Activated CD8-positive, alpha-beta T cell treated with anti-CD3 and anti-CD28 coated beads, Interleukin-2, amount 10 ng/mL, durations not matched to agents 7 days and 5 days (primary cell): ENCODE measurements at places on chromosomes 5 and 9. TPM values are rescaled to one million over a fixed set of nuclear protein-coding genes. Genes with fewer than 3 reads are reported as not detected.
A peak's percentile ranks its signal among the peaks of the same experiment; 100 is the strongest.

- no peak for DNase-seq
Observed at GRCh38 chr5:150662731-150663516, 1.9 kb downstream of the MYOZ3 start.

GRCh38 chr9:15524845-15525455 lies 14.2 kb upstream of the PSIP1 start:
- no peak for DNase-seq

DNA sequence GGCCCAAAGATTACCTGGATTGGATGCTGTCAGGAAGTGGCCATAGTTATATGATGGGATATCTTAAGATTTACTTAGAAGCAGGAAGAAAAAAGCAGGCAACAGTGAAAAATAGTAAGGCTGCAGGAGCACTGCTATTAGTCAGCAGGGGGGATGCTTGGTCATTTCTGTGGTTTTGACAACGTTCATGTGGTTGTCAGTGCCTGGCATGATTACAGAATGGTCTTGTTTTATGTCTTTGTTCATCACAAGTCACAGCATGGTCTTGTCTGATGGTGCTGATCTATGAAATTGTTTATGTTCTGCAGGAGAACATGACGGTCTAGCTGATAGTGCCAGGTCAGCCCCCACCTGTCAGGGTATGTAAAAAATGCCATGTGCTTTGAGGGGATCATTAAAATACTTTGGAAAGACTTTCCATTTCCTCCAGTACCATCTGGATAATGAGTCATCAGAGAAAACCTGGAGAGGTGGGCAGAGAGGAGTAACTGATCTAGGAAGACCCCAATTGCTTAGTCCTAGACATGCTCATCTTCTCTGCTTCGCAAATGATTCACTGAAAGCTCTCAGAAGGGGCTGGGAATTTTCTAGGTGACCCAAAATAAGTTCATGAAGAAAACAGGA lies 48.5 kb downstream of the PLGRKT start:
- DNase-seq = peak; percentile 58

DNA sequence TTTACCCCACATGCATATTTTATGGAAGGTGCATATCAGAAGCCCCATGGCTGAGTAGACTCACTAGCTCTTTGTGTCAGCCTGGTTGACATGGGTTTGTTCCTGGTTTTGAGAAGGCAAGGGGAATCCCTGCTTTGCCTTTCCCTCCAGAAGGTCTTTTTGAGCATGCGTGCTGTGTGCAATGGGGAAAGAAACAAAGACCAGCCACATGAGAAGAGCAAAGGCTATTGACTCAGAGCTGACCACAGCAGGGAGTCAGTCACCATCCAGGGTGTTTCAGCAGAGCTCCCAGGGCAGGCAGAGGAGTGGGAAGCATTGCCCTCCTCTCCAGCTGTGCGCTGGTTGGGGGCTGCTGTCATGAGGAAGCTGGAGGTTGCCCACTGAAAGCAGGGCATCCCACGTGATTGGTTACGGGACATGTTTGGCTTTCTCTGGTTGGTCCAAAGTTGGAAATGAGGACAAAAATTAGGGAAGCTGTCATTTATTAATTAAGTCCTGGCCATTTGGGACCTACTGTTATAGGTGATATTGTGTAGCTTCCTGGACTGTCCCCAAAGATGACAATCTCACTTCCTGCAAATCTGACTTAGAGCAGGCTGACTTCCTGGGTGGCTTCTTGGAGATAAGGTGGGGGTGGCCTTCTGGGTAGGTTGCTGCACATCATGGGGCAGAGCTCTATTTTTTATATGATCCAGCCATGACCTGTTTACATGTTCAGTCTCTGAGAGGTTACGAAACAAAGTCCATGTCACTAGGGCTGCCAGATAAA lies 48.9 kb upstream of the TDRD7 start:
- DNase-seq = no peak

DNA sequence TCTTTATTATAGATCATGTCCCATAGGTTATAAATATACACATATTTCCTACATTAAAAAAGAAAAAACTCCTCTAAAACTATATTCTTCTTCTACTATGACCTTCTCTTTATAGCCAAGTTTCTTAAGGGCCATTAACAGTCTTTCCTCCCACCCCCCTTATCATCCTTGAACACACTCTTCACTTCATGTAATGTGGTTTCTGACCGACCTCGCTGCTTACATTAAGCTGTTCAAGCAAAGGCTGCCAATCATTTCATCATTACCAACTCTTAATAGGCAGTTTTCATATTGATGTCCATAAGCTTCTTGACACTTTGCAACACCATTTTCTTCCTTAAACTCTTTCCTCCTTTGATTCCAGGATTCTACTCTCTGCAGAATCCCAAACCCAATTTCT lies 283.0 kb upstream of the PCSK5 start:
- DNase-seq = no peak

DNA sequence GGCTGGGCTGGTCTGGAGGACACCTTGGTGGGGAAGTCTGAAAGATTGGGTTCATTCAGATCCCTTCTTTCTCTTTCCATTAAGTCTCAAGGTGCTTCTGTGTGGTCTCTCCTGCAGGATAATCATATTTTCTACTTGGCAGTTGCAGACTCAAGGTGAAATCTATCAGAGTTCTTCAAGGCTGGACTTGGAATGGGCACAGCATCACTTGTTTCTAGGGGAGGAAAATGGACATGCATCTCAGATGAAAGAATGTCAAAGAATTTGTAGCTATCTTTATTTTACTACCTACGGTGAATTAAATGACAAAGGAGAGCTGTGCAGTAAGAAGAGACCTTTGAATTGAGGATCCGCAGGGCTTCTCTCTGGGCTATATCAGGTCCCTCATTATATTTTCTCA lies 69.8 kb upstream of the PAPPA start:
- DNase-seq = no peak

- DNase-seq = no peak
Observed at GRCh38 chr9:24832307-24832706, 286.6 kb upstream of the IZUMO3 start.

GRCh38 chr9:131582466-131583336 lies 37.4 kb downstream of the PRRT1B start:
- no peak for DNase-seq

DNA sequence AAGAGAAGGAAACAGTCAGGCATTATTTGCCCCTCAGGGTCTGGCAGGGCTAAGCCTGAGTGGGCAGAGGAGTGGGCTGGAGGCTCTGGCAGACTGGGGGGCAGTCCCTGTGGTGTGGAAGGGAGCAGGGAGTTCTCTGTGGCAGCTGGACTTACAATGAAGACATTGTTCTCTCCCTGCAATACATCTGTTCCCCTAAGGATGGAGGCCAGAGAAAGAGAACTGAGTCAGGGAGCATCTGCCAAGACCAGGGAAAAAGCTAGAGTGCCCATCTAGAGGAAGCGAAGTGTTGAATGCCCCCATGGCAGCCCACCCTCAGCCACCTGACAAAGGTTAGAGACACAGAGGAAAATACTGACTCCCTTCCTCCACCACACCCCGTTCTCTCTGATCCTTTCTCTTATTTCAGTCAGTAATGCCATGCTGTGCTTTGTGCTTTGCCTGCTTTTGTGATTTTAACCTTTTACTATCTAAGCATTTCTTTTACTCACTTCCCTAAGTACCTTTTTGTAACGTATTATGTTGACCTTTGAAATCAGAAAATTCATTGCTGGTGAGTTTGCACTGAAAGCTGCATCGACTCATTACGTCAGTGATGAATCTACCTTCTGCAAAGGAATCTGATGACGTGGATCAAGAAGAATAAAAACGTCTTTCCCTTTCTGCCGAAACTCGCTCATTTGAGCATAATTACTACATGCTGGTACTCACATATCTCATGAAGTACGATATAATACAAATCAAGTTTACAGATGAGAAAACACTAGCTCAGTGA lies 76.0 kb downstream of the ACTL7B start:
- DNase-seq = no peak

CSNK1A1 gene
- 163 TPM for total RNA-seq

RALGDS gene
- 85.7 TPM for total RNA-seq
